Left ventricle myocardium superior (tissue), 1 donor: ENCODE measurements at places on chromosomes 16 and 17. TPM values are rescaled to one million over a fixed set of nuclear protein-coding genes. Genes with fewer than 3 reads are reported as not detected.

DNA sequence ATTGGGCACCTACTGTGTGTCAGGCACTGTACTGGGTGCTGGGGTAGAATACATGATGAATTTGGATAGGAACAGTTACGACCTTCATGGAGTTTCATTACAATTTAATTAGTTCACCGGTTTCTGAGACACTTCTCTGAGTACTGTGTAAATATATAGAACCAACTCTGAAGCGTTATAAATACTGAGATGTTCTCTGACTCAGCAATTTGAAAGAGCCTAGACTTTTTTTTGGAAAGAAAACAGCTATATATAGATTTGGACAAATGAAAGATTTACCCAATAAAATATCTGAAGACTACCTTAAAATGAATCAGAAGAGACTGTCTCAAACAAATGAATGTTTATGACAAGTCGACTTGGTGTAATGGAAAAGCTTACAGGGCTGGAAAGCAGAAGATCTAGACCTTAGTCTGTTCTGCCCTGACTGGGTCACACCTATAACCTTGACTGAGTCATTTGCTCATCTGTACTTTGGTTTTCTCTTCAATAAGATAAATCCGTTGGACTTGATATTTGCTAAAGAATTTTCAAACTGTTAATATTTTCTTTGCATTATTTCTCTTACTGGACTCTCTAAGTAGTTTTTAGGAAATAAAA lies 4.6 kb upstream of the GAN start:
- no peak for DNase-seq

DNA sequence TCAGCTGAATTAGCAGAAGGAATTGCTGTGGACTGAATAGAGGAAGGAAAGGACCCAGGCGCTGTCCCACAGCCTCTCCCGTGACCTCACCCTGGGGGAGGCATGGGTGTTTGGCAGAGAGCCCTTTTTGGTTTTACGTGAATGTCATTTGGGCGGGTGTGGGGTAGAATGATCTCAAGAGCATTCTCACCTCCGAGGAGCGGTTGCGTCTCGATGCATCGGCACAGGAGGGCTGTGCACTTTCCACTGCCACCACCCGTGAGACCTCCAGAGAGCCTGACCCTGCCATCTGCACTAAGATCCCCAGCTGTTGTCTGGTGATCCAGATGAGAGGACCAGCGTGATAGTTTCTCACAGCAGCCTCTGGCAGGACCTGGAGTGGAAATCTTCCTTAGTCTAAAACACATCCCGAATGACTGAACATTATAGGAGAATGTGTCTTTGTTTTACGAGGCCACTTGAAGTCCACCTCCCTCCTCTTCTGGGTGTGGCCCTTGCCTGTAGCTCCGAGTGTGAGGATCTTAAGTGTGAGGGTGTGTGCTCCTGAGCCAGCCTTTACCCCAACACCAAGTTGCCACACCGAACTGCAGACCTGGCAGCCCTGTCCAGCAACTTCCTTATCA lies 29.3 kb downstream of the FOXK2 start:
- DNase-seq: peak; percentile 54

DNA sequence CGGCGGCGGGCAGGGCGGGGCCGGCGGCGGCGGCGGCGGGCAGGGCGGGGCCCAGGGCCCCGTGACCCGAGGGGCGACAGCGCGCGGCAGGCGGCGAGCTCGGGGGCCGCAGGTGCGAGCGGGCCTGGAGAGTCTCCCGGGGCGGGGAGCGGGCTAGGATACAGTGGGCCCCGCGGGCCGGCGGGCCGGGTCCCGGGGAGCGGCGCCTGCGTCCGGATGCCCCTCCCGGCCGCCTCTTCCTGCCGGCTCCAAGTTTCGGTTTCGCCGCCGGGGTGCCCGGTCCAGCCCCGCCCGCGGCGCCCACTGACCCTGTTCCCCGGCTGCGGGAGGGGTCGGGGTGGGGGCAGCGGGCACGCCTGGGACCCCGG lies at the start of gene RNF213:
TSS of gene RNF213 (plus strand) at position 62 of the 368 bp plus-strand sequence. CDS start 2,830 bp downstream, outside the sequence.
- DNase-seq: peak; percentile 77

DNA sequence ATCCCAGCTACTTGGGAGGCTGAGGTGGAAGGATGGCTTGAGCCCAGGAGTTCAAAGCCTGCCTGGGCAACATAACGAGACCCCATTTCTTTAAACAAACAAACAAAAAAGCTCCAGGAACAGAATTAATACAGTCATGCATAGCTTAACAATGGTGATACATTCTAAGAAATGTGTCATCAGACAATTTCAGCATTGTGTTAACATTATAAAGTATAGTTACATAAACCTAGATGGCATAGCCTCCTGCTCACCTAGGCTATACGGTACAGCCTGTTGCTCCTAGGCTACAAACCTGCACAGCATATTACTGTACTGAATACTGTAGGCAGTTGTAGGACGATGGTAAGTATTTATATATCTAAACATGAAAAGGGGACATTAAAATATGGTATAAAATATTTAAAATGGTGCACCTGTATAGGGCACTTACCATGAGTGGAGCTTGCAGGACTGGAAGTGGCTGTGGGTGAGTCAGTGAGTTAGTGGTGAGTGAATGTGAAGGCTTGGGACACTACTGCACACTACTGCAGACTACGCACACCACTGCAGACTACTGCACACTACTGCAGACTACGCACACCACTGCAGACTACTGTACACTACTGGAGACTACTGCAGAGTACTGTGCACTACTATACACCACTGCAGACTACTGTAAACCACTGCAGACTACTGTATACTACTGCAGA lies 74.6 kb downstream of the TMC6 start:
- DNase-seq: no peak

GRCh38 chr16:66918355-66918754 lies 330 bp downstream of the CDH16 start:
- DNase-seq: no peak

DNA sequence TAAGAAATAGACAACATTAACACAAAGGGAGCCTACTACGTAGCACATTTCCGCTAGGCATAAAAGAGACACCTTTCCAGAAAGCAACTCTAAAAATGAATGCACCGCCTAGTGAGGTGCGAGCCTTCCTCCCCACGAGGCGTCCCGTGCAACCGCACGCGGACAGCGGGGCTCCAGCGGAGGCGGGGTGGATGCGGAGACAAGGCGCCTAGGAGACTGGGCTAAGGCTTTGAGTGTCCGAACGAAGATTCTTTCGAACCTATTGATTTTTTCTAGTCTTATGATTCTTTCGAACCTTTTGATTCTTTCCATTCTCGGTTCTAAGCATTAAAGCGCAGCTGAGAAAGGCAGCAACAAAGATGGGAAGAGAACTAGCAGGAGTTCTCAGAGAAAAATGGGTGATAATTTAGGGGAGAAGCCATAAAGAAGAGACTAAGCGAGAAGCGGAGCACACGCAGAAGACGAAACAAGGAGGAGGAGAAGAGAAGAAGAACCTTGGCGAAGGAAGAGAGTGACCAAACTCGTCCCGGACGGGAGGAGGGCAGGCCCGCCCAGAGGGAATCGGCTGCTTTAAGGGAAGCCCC lies 394 bp upstream of the CPD start:
- peak; percentile 56 for DNase-seq

DNA sequence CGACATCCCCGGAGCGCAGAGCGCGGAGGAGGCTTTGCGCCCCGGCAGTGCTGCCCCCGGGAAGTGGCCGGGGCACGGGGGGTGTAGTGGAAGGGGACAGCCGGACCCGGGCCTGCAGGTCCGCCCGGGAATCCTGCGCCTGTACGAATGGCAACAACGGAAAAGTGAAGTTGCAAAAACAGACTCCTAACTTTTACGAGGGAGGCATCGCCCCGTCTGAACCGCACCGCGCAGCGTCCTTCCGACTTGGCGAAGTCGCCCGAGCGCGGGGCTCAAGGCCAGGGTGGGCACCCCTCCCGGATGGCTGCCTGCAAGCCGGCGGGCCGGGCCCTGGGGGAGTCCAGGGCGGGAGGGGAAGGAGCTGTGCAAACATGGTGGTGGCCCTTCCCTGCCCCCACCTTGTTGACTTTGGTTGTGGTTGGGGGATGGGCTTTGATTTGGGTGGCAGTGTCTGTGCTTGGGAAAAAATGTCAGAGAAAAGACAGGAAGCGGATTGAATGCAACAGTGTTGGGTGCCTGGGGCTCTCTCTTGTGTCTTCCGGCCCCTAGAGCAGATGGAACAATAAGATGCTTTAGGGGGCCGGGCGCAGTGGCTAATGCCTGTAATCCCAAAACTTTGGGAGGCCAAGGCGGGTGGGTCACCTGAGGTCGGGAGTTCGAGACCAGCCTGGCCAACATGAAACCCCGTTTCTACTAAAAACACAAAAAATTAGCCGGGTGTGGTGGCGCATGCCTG lies 675 bp downstream of the RNF213 start:
- DNase-seq: peak; percentile 74

GRCh38 chr17:7667656-7668406 lies 17.1 kb downstream of the ATP1B2 start:
- no peak for DNase-seq

DNA sequence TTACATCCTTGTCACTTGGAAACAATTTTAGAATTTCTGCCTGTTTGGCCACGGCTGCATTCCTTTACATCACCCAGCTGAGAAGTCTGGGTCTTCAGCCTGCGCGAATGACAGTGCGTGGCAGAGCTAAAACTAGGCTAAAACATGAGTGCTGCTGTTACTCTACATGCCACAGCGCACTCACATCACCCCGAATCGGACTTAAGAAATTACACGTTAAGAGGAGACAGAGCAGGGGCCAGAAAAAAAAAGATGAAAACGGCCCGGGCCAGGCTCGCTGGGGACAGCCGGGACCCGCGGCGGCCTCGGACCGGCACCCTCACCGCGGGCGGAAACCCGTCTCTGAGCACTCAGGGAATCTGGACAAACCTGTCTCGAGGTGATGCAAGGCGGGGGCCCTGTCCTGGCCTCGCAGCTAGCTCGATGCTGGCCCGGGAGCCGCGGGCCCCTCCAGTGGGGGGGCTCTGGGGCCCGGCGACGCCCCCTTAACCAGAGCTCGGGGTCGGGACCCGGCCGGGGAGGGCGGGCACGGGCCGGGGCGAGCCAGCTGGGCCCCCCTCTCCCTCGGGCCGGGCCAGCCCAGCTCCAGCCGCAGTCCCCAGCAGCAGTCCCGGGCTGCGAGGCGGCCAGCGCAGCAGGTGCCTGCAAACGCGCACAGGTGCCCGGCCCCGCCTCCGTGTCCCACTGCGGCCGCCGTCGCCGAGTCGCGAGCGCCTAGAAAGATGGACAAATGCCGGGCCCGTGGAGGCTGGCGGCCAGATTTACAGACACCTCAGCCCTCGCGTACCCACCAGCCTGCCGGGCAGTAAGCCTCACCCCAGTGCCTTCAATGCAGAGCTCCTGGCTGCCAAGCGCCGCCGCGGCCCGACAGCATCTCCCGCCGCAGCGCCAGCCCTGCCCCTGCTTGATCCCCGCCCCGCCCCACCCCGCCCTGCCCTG lies at the start of gene AKTIP:
TSS of gene AKTIP (minus strand) at position 879 of the 939 bp plus-strand sequence. CDS start 2,950 bp downstream, outside the sequence.
- DNase-seq: no peak

DNA sequence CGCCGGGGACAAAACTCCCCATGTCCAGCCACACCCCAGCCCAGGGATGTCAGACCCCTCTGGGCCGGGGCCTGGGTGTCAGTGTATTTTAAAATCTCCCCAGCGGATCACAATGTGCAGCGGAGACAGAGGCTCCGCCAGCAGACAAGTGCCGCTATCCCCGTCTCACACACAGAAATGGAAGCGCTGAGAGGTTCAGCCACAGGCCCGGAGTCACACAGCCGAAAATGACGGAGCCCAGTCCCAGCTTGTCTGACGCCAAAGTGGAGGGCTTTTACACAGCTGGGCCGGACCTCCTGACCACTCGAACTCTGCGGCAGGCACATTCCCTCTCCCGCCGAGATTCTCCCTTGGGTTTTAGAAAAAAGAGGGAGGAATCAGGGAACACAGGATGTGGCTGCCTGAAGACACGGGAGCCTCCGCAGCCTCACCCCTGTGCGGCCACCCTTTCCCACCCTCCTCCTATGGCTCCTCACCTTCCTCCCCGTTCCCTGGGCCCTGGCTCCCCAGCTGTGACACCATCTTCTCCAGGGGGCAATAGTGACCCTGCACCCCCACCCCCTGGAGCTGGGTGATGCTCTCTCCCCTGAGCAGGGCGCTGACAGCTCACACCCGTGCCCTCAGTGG lies 6.8 kb upstream of the OSGIN1 start:
- DNase-seq: peak; percentile 17

DNA sequence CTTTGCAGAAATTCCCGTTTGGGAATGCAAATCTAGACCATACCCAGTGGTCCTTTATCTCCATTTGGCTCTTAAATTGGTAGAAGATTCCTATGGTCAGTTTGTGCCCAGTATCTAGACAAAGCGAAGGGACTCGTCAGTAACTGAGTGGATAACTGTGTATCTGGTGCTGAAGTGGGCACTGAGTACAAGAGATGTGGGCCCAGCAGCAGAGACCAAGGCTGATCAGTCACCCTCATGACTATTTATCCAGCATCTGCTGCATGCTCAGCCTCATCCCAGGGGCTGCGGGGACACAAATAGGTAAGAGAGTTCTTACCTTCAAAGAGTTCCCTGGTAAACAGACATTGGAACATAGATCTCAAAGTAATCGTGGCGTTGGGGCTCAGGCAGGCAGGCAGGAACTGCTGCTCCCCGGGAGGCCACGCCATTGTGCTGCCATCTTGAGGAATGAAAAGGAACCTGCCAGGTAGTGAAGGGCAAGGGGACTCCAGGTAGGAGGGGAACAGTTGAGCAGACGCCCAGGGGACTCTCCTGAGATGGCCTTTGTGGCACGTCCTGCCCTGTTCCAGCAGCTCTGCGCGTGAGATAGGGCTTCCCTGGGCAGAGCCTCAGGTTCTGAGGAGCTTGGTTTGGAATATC lies 10.3 kb downstream of the NT5M start:
- peak; percentile 49 for DNase-seq

- no peak for DNase-seq
Measured at GRCh38 chr17:10894220-10894619, 56.3 kb upstream of the PIRT start.

GRCh38 chr16:73433731-73434307 lies 385.9 kb upstream of the ZFHX3 start:
- DNase-seq: no peak

GRCh38 chr17:62986549-62986948 lies 20.5 kb downstream of the TANC2 start:
- no peak for DNase-seq

GRCh38 chr17:35617505-35617904 lies 30.4 kb downstream of the AP2B1 start:
- no peak for DNase-seq

- DNase-seq: no peak
Measured at GRCh38 chr16:51120730-51121347, 30.2 kb downstream of the SALL1 start.

- no peak for DNase-seq
Measured at GRCh38 chr16:48371393-48371780, 13.8 kb downstream of the SIAH1 start.

Gene CIBAR2
- not detected for total RNA-seq

Gene SYNGR2
- 120 TPM for total RNA-seq

Gene PRDM7
- total RNA-seq: not detected

Gene SP6
- 0.15 TPM for total RNA-seq

Gene BCL7C
- total RNA-seq: 29.6 TPM

Gene KRTAP2-3
- total RNA-seq: not detected

Gene RPS15A
- total RNA-seq: 683 TPM

Gene CCDC102A
- 13.2 TPM for total RNA-seq

Gene DPEP1
- not detected for total RNA-seq

Gene PERCC1
- total RNA-seq: 0.27 TPM

Gene USB1
- 28.3 TPM for total RNA-seq

Gene MLYCD
- total RNA-seq: 49.0 TPM
